ENCODE measurements at places on chromosomes 7 and 10.

- H3K27me3 ChIP-seq: no peaks in the 10 kb centered on the region
- H3K36me3 ChIP-seq: peaks cover 4% of the 10 kb centered on the region
- no peak for DNase-seq
- H3K4me1 ChIP-seq: peaks cover 12% of the 10 kb centered on the region
- H3K27ac ChIP-seq: peak overlapping the region; percentile 85
- no peak overlapping the region for H3K4me3 ChIP-seq
These were observed 46.4 kb upstream of the RSBN1L start for GRCh38 chr7:77649716-77650349.

GRCh38 chr10:109062371-109062770 is 860.9 kb downstream of the XPNPEP1 start:
- no peaks in the 10 kb centered on the region for H3K27me3 ChIP-seq
- no peak overlapping the region for H3K27ac ChIP-seq
- DNase-seq: no peak
- H3K36me3 ChIP-seq: no peaks in the 10 kb centered on the region
- no peaks in the 10 kb centered on the region for H3K4me1 ChIP-seq

GRCh38 chr7:144133307-144133706 is 10.3 kb downstream of the OR2A14 start:
- peaks cover 13% of the 10 kb centered on the region for H3K27me3 ChIP-seq
- no peaks in the 10 kb centered on the region for H3K36me3 ChIP-seq
- no peaks in the 10 kb centered on the region for H3K4me1 ChIP-seq
- no peak overlapping the region for H3K4me3 ChIP-seq
- no peak for DNase-seq
- H3K27ac ChIP-seq: no peak overlapping the region

DNA sequence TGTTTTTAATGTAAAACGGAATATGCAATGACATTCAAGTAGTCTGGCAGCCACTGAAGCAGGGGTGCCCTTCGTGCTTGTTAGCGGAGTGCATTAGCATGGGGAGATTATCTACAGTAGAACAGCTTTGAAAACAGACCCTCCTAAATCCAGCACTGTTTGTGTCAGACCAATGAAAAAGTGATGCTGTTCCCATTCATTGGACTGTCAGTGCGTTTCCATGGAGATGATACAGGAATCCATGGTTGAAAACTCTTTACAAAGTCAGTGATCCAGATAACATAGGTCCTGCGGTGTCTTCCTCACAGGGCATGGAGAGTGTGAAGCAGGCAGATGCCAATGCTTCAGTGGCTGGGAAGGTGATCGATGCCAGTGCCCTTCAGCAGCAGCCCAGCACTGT is 73.6 kb downstream of the ITGB8 start:
- H3K4me1 ChIP-seq: peaks cover 22% of the 10 kb centered on the region
- no peaks in the 10 kb centered on the region for H3K27me3 ChIP-seq
- no peak overlapping the region for H3K4me3 ChIP-seq
- H3K27ac ChIP-seq: no peak overlapping the region

GRCh38 chr10:83986800-83987199 is 152.5 kb upstream of the GHITM start:
- DNase-seq: no peak
- H3K36me3 ChIP-seq: no peaks in the 10 kb centered on the region
- no peak overlapping the region for H3K4me3 ChIP-seq
- H3K27ac ChIP-seq: no peak overlapping the region
- H3K4me1 ChIP-seq: peaks cover 16% of the 10 kb centered on the region

DNA sequence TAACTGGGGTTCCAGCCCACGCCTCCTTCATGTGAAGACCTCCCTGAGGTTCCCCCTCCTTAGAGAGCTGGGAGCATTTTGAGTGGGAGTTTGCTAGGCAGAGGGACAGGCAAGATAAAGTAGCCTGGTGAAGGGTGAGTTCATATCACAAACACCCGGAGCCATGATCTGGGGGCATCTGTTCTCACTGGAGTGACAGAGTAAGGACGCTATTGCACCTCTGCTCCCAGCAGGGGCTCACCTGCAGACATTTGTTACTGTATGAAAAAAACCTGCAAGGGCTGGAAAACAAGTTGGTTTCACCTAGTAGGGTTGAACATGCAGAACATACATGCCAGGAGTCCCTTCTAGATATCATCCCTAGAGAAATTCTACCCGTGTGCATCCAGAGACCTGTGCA is 88.4 kb downstream of the CARD11 start:
- peaks cover 2% of the 10 kb centered on the region for H3K36me3 ChIP-seq
- H3K4me3 ChIP-seq: no peak overlapping the region
- DNase-seq: no peak
- H3K27ac ChIP-seq: no peak overlapping the region

DNA sequence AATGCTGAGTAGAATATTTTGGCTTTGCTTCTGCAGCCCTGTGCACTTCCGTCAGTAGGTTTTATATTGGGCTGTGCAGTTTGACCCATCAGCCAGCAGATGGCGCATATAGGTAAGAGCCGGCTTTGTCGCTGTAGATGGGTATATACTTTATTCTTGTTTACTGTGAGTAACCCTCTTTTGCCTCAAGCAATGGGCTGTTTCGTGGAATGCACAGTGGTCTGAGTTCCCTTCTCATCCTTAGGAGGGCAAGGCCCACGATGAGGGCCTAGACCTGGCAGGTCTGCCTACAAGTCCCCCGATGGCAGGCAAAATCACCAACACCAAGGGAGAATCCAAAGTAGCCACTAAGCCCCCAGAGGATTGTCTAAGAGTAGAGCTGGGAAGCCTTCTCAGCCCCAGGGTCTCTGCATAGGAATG is 1002.9 kb upstream of the KCND2 start:
- no peak overlapping the region for H3K27ac ChIP-seq
- H3K4me1 ChIP-seq: peaks cover 3% of the 10 kb centered on the region
- H3K27me3 ChIP-seq: peaks cover 3% of the 10 kb centered on the region
- no peak overlapping the region for H3K4me3 ChIP-seq

- DNase-seq: no peak
- no peak overlapping the region for H3K27ac ChIP-seq
- H3K27me3 ChIP-seq: no peaks in the 10 kb centered on the region
- no peaks in the 10 kb centered on the region for H3K36me3 ChIP-seq
These were observed 357.1 kb downstream of the PCLO start for GRCh38 chr7:82805527-82805960.

DNA sequence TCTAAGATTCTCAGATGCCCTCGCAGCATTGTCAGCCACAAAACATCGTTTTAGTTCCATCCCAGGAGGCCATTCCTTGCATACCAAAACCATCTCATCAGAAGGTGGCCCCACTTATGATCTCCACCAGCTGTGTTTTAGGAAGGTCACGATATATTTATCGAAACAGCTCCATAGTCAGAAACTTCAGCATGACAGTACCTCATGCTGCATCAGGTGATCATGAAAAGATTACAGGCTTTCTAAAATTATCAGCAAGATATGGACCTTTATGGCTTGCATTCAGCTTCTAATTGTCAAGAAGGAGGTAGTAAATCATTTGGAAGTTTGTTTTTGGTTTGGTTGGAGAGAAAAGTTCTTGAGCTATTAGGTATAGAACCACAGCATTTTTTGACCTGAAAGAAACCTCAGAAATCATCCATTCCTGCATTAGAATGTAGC is 20.0 kb downstream of the JAZF1 start:
- peaks cover 3% of the 10 kb centered on the region for H3K4me1 ChIP-seq
- no peak for DNase-seq

GRCh38 chr7:2524808-2525657 is 5.5 kb downstream of the LFNG start:
- peaks cover 18% of the 10 kb centered on the region for H3K27me3 ChIP-seq
- H3K27ac ChIP-seq: no peak overlapping the region
- no peak overlapping the region for H3K4me3 ChIP-seq
- peaks cover 4% of the 10 kb centered on the region for H3K36me3 ChIP-seq
- H3K4me1 ChIP-seq: peaks cover 42% of the 10 kb centered on the region
- no peak for DNase-seq

DNA sequence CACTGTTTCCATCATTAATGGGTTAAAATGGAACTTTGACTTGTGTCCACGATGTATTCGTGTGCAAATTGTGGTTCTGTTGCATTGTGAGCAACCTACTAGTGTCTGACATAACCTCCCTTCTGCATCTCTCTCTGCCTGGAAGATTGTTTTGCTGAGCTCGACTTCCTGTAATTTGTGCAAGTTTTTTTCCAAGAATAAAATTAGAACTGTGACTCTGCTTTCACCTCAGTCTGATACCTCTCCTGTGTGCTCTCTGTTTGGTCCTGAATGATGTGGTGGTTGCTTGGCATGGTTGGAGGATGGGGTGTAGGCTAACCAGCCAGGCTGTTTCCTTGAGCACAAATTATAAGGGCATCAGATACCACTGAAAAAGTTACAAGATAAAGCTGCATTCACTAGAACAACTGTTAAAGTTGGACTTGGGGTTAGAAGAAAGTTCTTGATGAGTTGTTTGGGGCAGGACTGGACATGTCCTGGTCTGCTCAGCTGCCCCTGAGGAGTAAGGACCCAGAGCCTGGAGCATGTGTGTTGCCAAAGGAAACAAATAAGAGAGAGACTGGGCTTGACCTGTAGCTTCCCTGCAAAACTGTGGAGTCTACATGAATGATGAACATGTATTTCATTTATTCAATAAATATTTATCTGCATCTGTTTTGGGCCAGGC is 1.9 kb upstream of the VOPP1 start:
- peak overlapping the region; percentile 70 for H3K27ac ChIP-seq
- peaks cover 42% of the 10 kb centered on the region for H3K4me1 ChIP-seq
- peaks cover 6% of the 10 kb centered on the region for H3K27me3 ChIP-seq
- peak overlapping the region; percentile 75 for H3K4me3 ChIP-seq

- no peak overlapping the region for H3K4me3 ChIP-seq
- peaks cover 18% of the 10 kb centered on the region for H3K27me3 ChIP-seq
- H3K27ac ChIP-seq: no peak overlapping the region
These were observed 57.3 kb upstream of the CCDC71L start for GRCh38 chr7:106717955-106718871.

- DNase-seq: no peak
- no peak overlapping the region for H3K27ac ChIP-seq
- no peaks in the 10 kb centered on the region for H3K27me3 ChIP-seq
- peak overlapping the region; percentile 73 for H3K4me3 ChIP-seq
These were observed 6.8 kb upstream of the MYOZ1 start for GRCh38 chr10:73647875-73648651.

GRCh38 chr10:77773631-77774426 is 136.2 kb upstream of the KCNMA1 start:
- DNase-seq: no peak
- no peaks in the 10 kb centered on the region for H3K27me3 ChIP-seq
- no peak overlapping the region for H3K4me3 ChIP-seq
- no peak overlapping the region for H3K27ac ChIP-seq
- no peaks in the 10 kb centered on the region for H3K4me1 ChIP-seq
- peaks cover 20% of the 10 kb centered on the region for H3K36me3 ChIP-seq

DNA sequence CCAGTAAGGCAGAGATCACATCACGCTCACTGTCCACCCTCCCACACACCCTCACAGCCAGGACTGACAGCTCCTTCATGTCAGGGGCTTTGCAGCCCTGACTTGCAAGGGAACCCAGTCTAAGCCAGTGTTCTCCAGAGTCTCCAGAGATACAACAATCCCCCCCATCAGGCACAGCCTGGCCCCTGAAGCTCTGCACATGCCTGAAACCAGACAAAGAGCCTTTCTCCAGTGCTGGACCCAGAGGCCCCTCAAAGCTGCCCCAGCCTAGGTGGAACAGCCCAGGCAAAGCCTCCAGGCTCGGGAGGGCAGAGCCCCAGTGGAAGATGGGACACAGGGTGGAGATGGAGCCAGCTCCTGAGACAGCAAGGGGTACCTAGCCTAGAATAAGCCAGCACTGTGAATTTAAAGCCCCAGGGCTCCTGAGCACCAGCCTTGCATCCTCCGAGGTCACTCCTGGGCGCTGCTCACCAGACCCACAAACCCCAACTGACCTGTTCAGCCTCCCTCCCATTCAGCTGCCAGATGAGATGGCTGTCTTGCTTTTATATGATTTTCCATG is 50.2 kb downstream of the GRID1 start:
- no peak for DNase-seq
- peaks cover 49% of the 10 kb centered on the region for H3K27me3 ChIP-seq
- H3K36me3 ChIP-seq: no peaks in the 10 kb centered on the region
- H3K27ac ChIP-seq: no peak overlapping the region
- H3K4me3 ChIP-seq: no peak overlapping the region

DNA sequence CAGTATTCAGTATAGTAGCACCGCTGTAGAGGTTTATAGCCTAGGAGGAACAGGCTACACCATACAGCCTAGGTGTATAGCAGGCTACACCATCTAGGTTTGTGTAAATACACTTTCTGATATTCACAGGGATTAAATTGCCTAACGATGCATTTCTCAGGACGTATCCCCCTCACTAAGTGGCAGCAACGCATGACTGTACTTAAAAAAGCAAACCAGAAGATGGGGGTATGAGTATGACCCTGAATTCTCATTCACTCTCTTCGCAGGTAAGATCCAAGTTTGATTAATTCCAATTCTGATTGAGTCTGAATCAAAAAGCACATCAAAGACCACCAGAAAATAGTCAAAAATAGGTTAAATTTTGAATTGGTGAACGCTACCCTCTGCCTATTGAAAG is 972 bp downstream of the ORC5 start:
- DNase-seq: no peak
- peak overlapping the region; percentile 92 for H3K4me3 ChIP-seq
- peaks cover 21% of the 10 kb centered on the region for H3K4me1 ChIP-seq

GRCh38 chr10:7033031-7033430 is 377.8 kb downstream of the SFMBT2 start:
- H3K4me1 ChIP-seq: no peaks in the 10 kb centered on the region
- no peak overlapping the region for H3K4me3 ChIP-seq
- H3K27me3 ChIP-seq: peaks cover 48% of the 10 kb centered on the region
- DNase-seq: no peak

DNA sequence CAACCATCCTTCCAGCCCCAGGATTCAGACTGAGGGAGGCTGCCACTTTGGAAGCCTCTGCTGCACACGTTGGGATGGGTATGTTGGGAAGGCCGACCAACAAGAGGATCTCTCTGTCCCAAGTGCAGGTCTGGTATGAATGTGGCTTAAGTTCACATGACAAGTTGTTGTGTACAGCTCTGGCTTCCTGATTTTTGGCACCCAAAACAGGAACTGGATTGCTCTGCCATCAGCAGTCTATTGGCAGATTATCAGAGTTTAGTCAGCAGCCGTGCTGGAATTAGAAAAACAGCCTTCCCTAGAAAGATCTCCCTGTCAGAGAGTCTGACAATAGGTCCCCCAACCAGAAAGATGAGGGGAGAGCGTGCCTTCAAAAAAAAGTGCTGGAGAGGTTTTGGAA is 66.9 kb downstream of the GOLGA7B start:
- H3K36me3 ChIP-seq: no peaks in the 10 kb centered on the region
- H3K4me3 ChIP-seq: no peak overlapping the region
- H3K27me3 ChIP-seq: peaks cover 84% of the 10 kb centered on the region
- no peak for DNase-seq
- H3K27ac ChIP-seq: no peak overlapping the region
- H3K4me1 ChIP-seq: no peaks in the 10 kb centered on the region

GRCh38 chr10:31219306-31219705 is 99.7 kb upstream of the ZEB1 start:
- no peak overlapping the region for H3K27ac ChIP-seq
- no peak overlapping the region for H3K4me3 ChIP-seq
- H3K4me1 ChIP-seq: no peaks in the 10 kb centered on the region
- H3K27me3 ChIP-seq: peaks cover 3% of the 10 kb centered on the region

- H3K36me3 ChIP-seq: peaks cover under 1% of the 10 kb centered on the region
- DNase-seq: no peak
- H3K4me1 ChIP-seq: peaks cover 26% of the 10 kb centered on the region
- H3K27me3 ChIP-seq: no peaks in the 10 kb centered on the region
These were observed 8.3 kb downstream of the CDK14 start for GRCh38 chr7:90604383-90604782.
